ENCODE measurements at places on chromosomes 5 and 9. TPM values are rescaled to one million over a fixed set of nuclear protein-coding genes. Genes with fewer than 3 reads are reported as not detected.
A peak's percentile ranks its signal among the peaks of the same experiment; 100 is the strongest.

- H3K27ac ChIP-seq = no peak overlapping the region
- peaks cover 33% of the 10 kb centered on the region for H3K36me3 ChIP-seq
- no peaks in the 10 kb centered on the region for H3K27me3 ChIP-seq
- DNase-seq = no peak
- peaks cover 19% of the 10 kb centered on the region for H3K4me1 ChIP-seq
- no peak overlapping the region for H3K4me3 ChIP-seq
These were observed 41.7 kb downstream of the B4GALT1 start for GRCh38 chr9:33125461-33125860.

GRCh38 chr9:81827616-81828296 lies 100.5 kb upstream of the SPATA31D4 start:
- H3K4me1 ChIP-seq = no peaks in the 10 kb centered on the region
- DNase-seq = no peak
- no peak overlapping the region for H3K4me3 ChIP-seq
- no peaks in the 10 kb centered on the region for H3K27me3 ChIP-seq
- H3K36me3 ChIP-seq = no peaks in the 10 kb centered on the region
- H3K27ac ChIP-seq = no peak overlapping the region

GRCh38 chr5:64691291-64691690 lies 988 bp downstream of the SHISAL2B start:
- peaks cover 11% of the 10 kb centered on the region for H3K4me1 ChIP-seq
- H3K27me3 ChIP-seq = peaks cover 50% of the 10 kb centered on the region
- DNase-seq = no peak
- H3K27ac ChIP-seq = no peak overlapping the region
- H3K4me3 ChIP-seq = no peak overlapping the region

DNA sequence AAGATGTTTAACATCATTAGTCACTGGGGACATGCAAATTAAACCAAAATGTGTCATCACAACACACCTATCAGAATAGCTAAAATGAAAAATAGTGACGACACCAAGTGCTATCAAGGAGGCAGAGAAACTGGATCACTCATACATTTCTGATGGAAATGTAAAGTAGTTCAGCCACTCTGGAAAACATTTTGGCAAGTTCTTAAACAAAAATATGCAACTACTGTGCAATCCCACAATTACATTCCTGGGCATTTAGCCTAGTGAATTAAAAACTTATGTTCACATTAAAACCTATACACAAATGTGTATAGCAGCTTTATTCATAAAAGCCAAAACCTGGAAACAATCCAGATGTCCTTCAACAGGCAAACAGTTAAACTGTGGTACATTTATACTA lies 53.1 kb downstream of the SVEP1 start:
- H3K4me3 ChIP-seq = no peak overlapping the region
- H3K36me3 ChIP-seq = no peaks in the 10 kb centered on the region
- H3K27me3 ChIP-seq = no peaks in the 10 kb centered on the region
- no peaks in the 10 kb centered on the region for H3K4me1 ChIP-seq
- no peak for DNase-seq

GRCh38 chr9:3784641-3785040 lies 258.8 kb upstream of the RFX3 start:
- no peaks in the 10 kb centered on the region for H3K36me3 ChIP-seq
- H3K4me1 ChIP-seq = no peaks in the 10 kb centered on the region
- H3K27ac ChIP-seq = no peak overlapping the region
- no peaks in the 10 kb centered on the region for H3K27me3 ChIP-seq
- no peak for DNase-seq

DNA sequence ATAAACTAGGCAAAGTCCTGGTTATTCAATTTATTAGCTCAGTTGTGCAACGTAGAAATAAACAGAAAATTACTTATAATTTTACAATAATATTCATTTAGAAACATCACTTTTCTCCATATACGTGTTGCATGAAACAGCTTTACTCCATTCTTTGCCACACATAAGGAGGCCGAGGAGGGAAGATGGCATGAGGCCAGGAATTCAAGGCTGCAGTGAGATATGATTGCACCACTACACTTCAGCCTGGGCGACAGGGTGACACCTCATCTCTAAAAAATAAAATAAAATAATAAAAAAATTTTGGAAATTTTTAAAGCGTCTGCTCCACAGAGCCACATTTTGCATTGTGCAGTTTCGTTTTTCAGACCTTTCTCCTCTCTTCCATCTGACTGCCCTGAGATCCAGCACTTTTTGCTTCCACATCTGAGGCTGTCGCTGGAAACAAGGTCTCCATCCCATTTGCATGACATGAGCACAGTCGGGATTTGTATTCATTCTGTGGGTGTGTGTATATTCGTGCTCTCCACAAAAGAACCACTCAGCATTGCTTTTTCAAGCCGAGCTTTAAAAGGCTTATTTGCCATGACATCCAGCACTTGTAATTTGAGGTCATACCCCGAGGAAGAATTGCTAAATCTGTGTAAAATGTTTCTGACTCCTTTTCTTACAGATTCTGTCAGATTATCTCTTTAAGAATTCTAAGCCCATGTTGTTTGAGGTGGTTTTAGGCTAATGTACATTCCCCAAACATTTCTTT lies 98.6 kb upstream of the MSX2 start:
- no peak for DNase-seq
- H3K36me3 ChIP-seq = no peaks in the 10 kb centered on the region
- no peaks in the 10 kb centered on the region for H3K4me1 ChIP-seq
- no peak overlapping the region for H3K4me3 ChIP-seq

- DNase-seq = no peak
- H3K4me1 ChIP-seq = peaks cover 16% of the 10 kb centered on the region
- H3K36me3 ChIP-seq = no peaks in the 10 kb centered on the region
- no peak overlapping the region for H3K4me3 ChIP-seq
- no peaks in the 10 kb centered on the region for H3K27me3 ChIP-seq
These were observed 100.9 kb downstream of the DPYSL3 start for GRCh38 chr5:147408980-147409379.

GRCh38 chr5:33367416-33367815 lies 73.3 kb upstream of the TARS1 start:
- H3K27me3 ChIP-seq = no peaks in the 10 kb centered on the region
- H3K36me3 ChIP-seq = no peaks in the 10 kb centered on the region
- H3K27ac ChIP-seq = no peak overlapping the region
- H3K4me3 ChIP-seq = no peak overlapping the region
- H3K4me1 ChIP-seq = peaks cover 19% of the 10 kb centered on the region

- peaks cover 11% of the 10 kb centered on the region for H3K4me1 ChIP-seq
- no peaks in the 10 kb centered on the region for H3K36me3 ChIP-seq
These were observed 82.1 kb downstream of the SH3TC2 start for GRCh38 chr5:148980731-148981130.

GRCh38 chr5:175707751-175708375 lies 50.0 kb downstream of the HRH2 start:
- no peak overlapping the region for H3K4me3 ChIP-seq
- H3K27ac ChIP-seq = no peak overlapping the region

- H3K36me3 ChIP-seq = peaks cover 36% of the 10 kb centered on the region
- no peak overlapping the region for H3K4me3 ChIP-seq
- H3K27me3 ChIP-seq = no peaks in the 10 kb centered on the region
- no peak overlapping the region for H3K27ac ChIP-seq
- no peak for DNase-seq
These were observed 69.8 kb downstream of the ICE1 start for GRCh38 chr5:5492087-5492933.

DNA sequence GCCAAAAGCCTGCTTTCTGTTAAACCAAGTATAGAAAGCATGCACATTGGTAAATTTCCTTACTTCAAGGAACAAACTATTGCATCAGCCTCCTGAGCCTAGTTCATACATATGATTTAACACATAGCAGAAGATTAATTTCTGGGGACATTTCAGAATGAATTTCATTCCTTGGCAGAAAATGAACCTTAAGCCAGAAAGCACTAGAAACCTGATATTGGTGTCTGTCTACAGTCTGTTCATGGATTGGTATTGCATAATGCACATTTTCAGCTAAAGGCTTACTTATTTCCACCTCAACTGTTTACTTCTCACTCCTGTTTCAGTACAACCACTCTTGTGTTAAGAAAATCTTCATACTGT lies 1471.8 kb upstream of the NUDT12 start:
- H3K27ac ChIP-seq = no peak overlapping the region
- no peak overlapping the region for H3K4me3 ChIP-seq
- no peaks in the 10 kb centered on the region for H3K4me1 ChIP-seq
- H3K36me3 ChIP-seq = no peaks in the 10 kb centered on the region
- DNase-seq = no peak
- H3K27me3 ChIP-seq = no peaks in the 10 kb centered on the region

- no peaks in the 10 kb centered on the region for H3K36me3 ChIP-seq
- H3K4me3 ChIP-seq = no peak overlapping the region
- DNase-seq = peak; percentile 52
- H3K27me3 ChIP-seq = no peaks in the 10 kb centered on the region
- no peak overlapping the region for H3K27ac ChIP-seq
These were observed 39.3 kb upstream of the ORM1 start for GRCh38 chr9:114283551-114284111.

- peaks cover 5% of the 10 kb centered on the region for H3K27me3 ChIP-seq
- no peaks in the 10 kb centered on the region for H3K36me3 ChIP-seq
- H3K4me1 ChIP-seq = no peaks in the 10 kb centered on the region
- DNase-seq = no peak
- no peak overlapping the region for H3K27ac ChIP-seq
These were observed 32.2 kb downstream of the NSA2 start for GRCh38 chr5:74798977-74799911.

- H3K27me3 ChIP-seq = no peaks in the 10 kb centered on the region
- H3K4me3 ChIP-seq = no peak overlapping the region
- H3K4me1 ChIP-seq = no peaks in the 10 kb centered on the region
- DNase-seq = no peak
These were observed 232.6 kb downstream of the KIAA0825 start for GRCh38 chr5:94385767-94386166.

The HSPA9 gene
- 164 TPM for total RNA-seq

The ABITRAM gene
- total RNA-seq = 13.3 TPM

The PTGER4 gene
- 31.2 TPM for total RNA-seq

The ANKRD31 gene
- total RNA-seq = 0.14 TPM

The SYK gene
- total RNA-seq = 63.8 TPM

The PROB1 gene
- total RNA-seq = 1.9 TPM

The OR4F3 gene
- total RNA-seq = not detected

The GFPT2 gene
- total RNA-seq = 20.4 TPM

The HMMR gene
- total RNA-seq = 1.6 TPM

The NIM1K gene
- 6.0 TPM for total RNA-seq

The PCDHA4 gene
- 1.1 TPM for total RNA-seq

Data from upper lobe of right lung (tissue), 1 donor.